ENCODE measurements at places on chromosomes 2 and 18. TPM values are rescaled to one million over a fixed set of nuclear protein-coding genes. Genes with fewer than 3 reads are reported as not detected.

GRCh38 chr2:179410552-179411356, 146.1 kb upstream of the SESTD1 start:
- DNase-seq = peak; percentile 64

DNA sequence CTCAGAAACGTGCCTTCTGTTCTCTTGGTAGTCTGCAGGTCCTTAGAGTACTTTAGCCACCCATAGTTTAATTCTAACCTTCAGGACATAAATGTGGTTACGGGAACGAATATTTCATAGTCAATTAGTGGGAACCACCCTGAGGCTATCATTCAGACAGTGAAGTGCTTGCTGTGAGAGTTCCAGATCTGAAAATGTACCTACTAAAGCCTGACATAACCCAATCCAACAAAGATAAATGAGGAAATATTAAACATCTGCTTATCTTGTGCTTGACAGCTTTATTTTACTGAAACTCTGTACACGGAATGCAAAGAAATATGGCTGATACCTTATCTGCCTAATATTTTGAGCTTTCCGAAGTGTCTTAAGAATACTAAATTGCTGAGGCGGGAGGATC, 43.0 kb downstream of the RAB27B start:
- no peak for DNase-seq

DNA sequence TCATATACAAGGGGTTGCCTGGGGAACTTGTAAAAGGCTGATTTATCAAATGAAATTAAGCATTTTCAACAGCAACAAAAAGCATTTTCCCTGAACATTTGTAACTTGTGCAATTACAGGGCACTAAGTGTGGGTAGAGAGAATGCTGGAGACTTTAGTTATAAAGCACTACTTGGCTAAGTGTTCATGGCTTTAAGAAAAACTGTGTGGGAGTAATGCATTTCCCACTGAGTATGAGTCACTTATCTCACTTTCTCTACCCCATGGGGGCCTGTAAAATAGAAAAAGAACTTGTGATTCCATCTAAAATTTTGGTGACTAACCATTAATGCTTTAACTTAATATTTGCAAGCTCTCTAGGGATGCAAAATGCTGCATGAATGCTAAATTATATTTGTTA, 193.4 kb downstream of the CCDC102B start:
- DNase-seq = peak; percentile 0

GRCh38 chr2:187397886-187398285, 50.2 kb downstream of the CALCRL start:
- DNase-seq = no peak

- DNase-seq = no peak
Observed at GRCh38 chr18:54043484-54044251, 180.8 kb downstream of the MBD2 start.

DNA sequence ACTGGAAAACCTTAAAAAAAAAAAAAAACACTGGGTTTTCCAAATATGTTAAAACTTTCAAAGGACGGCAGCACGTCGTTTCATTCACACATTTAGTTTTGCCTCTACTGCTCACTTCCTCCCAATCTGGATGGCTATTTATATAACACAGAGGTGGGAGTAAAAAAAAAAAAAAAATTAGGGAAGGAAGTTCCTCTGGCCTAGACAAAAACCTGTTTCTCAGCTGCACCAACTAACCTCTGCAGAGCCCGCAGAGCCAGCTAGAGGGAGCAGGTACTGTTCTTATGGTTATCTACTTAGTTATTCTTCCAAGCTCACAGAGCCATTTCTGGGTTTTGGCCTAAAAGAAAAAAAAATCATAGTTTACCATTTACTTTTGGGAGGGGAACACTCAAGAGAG, 28.1 kb downstream of the SLC1A4 start:
- no peak for DNase-seq

DNA sequence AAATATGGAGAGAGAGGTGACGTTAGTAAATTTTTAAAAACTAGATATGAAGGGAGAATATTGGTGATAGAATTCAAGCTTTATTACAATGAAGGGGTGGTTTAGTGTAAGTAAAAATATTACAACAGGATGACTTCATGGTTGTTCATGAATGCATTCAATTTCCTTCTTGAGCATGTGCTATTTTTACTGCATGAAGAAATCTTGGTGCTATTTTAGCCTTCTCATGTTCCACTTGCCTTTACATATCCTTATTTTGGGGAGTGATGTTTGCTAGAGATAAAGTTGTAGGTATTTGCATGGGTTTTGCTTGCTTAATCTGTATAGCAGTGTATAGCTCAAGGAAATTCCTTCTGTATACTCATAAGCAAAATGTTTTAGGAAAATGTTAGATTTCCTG, 195.0 kb upstream of the MMADHC start:
- DNase-seq = no peak

DNA sequence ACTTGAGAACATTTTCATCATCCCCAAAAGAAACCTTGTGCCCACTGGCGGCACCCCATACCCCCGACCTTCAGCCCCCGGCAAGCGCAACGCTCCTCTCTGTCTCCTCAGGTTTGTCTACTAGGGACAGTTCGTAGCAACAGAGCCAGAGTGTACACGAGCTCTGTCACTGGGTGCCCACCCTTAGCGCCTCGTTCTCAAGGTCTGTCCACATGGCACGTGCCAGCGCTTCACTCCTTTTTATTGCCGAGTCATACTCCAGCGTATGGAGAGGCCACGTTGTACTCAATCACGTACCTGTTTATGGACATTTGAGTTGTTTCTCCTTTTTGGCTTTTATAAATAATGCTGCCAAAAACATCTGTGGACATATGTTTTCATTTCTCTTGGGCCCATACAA, 30.3 kb upstream of the GPC1 start:
- DNase-seq = no peak

GRCh38 chr18:65943268-65943667, 192.5 kb downstream of the CDH7 start:
- no peak for DNase-seq

GRCh38 chr2:100941646-100942240, 60.3 kb upstream of the RPL31 start:
- DNase-seq = no peak

- no peak for DNase-seq
Observed at GRCh38 chr2:241904011-241904718, 34.6 kb downstream of the RTP5 start.

DNA sequence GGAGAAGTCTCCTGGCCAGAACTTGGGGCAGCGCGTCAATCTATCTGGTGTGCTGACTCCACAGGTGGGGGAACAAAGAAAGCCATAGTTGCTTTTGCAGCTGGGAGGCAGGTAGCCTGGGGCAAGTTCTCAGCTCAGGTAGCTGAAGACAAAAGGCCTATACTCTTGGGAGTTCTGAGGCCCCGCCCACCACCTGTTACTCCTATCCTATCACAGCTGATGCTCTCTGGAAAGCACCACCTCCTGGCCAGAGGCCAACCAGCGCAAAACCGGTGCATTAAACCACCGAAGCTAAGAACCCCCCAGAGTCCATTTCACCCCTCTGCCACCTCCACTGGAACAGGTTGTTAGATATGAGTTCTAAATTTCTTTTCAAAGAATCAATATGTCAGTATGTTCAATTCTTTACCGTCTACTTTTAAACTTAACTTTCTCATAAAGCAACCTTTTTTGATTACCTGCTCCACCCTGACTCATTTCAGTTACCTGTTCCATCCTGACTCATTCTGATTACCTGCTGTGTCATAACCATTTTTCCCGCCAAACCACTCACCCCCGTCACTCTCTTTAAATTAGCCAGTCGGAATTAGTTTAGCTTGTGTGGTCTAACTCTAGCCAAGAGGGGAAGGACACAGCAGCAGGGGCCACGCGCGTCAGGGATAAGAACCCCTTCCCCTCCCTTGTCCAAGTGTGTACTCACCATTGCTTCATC, 43.4 kb downstream of the UPP2 start:
- no peak for DNase-seq

DNA sequence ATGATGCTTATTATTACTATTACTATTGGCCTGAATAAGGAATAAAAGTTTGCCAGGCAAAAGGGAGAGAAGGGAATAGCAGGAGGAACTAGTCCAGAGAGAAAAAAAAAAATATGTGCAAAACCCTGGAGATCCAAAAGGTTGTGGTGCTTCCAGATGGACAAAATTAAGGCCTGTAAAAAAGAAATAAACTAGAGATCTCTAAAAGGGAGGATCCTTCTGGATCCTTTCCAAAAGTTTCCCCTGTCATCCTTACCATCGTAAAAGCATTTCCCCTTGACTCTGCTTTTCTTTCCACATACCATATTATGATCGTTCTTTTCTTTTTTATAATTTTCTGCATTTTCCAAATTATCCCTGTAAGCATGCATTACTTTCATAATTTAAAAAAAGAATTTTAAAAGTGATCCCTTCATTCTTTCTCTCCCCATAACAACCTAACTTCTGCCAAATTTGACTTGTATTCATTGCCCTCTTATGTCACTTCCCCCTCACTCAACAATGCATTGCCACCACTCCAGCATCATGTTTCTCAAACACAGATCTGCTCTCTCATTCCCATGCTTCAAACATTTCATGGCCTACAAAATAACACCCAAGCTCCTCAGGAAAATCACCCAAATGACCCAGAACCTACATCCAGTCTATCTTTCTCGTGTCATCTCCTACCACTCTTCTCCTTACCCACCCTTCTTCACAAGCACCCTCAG, 40.3 kb downstream of the RBMS1 start:
- no peak for DNase-seq

DNA sequence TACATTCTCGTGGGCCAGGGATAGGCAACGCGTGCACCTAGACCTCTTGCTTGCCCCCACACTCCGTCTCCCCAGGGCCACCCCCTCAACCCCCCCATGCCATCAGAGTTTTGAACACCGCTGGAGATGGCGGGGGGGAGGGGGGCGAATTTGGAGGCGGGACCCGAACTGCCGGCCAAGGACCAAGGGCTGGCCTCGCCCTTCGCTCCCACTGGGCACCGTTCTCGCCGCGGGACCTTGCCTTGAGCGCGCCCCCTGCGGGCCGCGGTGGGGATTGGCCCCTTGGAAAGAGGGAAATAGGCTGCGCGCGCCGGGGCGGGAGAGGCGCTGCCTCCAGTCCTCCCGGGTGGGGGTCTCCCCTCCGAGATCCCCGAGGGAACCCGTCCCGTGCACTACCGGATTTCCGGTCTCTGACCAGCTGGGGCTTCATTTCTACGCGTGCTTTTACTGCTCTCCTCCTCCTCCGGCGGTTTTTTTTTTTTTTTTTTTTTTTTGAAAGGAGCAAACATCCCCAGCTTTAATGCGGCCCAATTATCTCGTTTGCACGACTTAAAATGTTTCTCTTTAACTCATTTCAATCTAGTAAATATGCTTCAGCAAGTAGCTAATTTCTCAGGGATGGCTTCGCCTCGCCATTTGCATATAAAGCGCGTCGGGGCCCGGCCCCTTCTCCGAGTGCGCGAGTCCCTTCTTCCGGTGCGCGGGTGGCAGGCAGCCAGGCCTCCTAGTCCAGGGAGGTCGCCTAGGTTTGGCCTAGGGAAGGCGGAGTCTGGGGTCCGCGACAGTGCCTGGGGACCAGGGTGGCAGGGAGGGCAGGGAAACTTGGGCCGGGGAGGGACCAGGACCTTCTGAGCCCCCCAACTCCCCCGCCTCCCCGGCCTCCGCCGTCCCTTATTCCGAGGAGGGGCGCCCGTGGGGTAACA, 10.0 kb upstream of the GBX2 start:
- peak; percentile 75 for DNase-seq

- no peak for DNase-seq
Observed at GRCh38 chr2:100278986-100279385, 43.3 kb downstream of the LONRF2 start.

DNA sequence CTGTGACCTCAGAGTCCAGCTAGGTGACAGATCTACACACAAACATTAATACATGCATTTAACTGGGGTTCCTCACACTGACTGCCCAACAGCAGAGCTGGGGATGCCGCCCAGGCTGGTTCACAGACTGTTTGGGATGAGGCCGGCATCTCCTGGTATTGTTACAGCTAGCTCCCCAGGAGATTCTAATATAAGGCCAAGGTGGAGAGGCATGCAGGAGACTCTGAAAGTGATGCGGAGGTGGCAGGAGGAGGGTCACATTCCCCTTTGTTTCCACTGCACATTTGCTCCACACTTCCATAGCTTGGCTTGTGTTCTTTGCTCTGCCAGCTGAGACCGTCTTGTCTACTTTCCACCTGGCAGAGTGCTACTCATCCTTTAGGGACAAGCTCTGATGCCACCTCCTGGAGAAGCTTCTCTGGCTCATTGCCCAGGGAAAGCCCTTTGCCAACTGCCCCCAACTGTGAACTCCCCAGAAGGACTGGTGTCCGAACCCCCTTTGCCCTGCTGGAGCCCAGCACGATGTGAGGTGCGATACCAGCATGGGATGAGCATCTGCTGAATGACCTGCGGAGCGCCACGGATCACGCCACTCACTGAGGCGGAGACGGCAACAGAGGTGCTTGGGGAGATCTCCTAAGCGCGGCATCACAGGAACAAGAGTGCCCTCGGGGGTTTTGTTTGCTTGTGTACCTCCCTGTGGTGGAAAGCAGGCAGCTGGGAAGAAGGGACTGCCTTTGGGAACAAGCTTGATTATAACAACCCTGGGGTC, 88.8 kb downstream of the UXS1 start:
- no peak for DNase-seq

- no peak for DNase-seq
Observed at GRCh38 chr2:22981785-22982184, 403.2 kb upstream of the KLHL29 start.

- no peak for DNase-seq
Observed at GRCh38 chr2:151534001-151534400, 124.3 kb downstream of the RIF1 start.

DNA sequence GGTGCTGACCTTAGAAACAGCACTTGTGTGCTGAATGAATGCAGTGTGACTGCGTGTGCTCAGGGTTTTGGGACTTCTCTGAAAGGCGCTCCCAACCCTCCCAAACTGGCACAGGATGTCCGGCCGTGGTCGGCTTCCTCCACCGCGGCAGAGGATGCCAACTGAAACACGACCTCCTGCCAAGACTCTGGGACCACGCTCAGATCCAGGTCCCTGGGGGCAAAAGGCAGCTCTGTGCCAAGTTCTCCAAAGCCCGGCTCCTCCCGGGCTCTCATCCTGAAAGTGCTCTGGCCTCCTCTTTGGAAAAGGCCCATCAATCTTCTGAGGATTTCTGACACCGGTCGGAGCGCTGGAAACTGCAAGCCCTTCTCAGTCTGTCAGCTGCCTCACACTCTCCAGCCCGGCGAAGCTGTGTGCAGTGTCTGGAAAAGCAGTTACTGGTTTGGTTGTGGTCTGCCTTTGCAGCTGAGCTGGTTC, 32.3 kb upstream of the ZBTB7C start:
- DNase-seq = no peak

DNA sequence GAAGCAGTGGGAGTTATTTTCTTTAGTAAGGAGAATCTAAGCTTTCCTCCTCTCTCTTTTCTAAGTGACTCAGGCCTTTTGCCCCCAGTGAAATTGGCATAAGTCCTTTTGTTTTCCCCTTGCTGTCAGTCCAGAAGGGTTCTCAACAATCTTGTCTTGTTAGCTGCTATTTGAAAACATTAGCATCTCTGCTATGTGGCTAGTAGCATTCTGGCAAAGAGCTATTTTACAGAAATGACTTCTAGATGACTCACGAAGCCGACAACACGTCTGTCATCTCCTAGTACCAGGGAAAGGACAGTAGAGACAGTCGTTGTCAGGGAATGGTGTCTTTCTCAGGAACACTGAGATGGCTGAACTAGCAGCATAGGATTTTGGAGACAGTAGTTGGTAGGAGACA, 14.7 kb downstream of the SMARCAL1 start:
- DNase-seq = peak; percentile 81

GRCh38 chr2:131425231-131425941, 50.5 kb upstream of the TUBA3D start:
- DNase-seq = no peak

The MEP1B gene
- total RNA-seq = not detected

The PRKRA gene
- 52.5 TPM for total RNA-seq

The TMEM182 gene
- total RNA-seq = 1.2 TPM

The ARHGAP25 gene
- not detected for total RNA-seq

The MAP3K19 gene
- total RNA-seq = not detected

The SNRNP27 gene
- total RNA-seq = 168 TPM

The POTEJ gene
- total RNA-seq = not detected

The REG3G gene
- not detected for total RNA-seq

The DLX2 gene
- total RNA-seq = 0.81 TPM

All from A172 (cell line).